ENCODE measurements at places on chromosomes 7 and 10.

DNA sequence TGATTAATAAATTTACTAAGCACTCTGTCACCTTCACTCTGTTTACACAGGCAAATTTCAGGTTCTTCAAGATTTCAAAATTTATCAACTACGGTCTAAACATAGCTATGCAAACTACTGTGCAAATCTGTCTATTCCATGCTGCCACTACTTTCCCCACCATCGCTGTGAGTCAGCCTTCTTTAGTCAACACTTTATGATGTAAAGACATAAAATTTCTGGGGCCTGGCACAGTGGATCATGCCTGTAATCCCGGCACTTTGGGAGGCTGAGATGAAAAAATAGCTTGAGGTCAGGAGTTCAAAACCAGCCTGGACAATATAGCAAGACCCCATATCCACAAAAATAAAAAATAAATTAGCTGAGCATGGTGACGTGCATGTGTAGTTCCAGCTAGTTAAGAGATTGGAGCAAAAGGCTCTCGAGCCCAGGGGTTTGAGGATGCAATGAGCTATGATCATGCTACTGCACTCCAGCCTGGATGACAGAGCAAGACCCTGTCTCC is 42.6 kb downstream of the CNOT4 start:
- no peak for DNase-seq

GRCh38 chr10:71761541-71762113 is 11.7 kb downstream of the VSIR start:
- no peak for DNase-seq

- DNase-seq = no peak
Observed at GRCh38 chr10:111122127-111122526, 45.3 kb downstream of the ADRA2A start.

DNA sequence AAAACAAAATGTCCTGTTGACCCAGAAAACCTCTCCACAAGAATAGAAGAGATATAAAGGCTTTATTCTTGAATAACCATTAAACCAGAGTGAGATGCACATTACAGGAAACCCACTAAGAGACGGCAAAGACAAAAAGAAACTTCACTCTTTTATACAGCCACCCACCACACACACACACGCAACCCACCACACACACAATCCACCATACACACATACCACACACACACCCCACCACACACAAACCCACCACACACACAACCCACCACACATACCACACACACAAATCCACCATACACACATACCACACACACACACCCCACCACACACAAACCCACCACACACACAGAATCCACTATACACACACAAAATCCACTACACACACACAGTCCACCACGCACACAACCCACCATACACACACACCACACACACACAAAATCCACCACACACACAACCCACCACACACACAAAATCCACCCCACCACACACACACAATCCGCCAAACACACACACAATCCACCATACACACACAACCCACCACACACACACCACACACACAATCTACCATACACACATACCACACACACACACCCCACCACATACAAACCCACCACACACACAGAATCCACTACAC is 9.5 kb upstream of the REPIN1 start:
- no peak for DNase-seq

DNA sequence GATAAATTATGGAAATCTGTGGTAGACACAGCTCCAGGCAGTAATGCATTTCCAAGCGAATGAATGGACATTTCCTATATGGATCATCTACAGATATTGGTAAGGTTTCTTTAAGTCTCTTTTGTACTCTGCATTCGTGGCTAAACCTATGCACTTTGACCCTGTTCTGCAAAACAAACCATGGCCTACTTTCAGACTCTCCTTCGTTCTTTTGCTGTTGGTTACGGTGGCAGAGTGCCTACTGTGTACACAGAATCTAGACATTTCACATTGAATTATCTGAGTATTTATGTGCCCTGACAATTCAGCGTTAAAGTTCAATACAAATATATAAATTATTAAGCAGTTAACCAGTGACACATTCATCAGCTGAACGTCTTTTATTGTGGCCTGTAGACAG is 93.3 kb downstream of the MGMT start:
- no peak for DNase-seq
